ENCODE measurements at places on chromosomes 4 and X.
A peak's percentile ranks its signal among the peaks of the same experiment; 100 is the strongest.

- DNase-seq = no peak
These were observed 659.3 kb downstream of the ZNF674 start for GRCh38 chrX:45885931-45886330.

- peak; percentile 89 for DNase-seq
These were observed 824 bp upstream of the UGDH start for GRCh38 chr4:39528061-39528465.

DNA sequence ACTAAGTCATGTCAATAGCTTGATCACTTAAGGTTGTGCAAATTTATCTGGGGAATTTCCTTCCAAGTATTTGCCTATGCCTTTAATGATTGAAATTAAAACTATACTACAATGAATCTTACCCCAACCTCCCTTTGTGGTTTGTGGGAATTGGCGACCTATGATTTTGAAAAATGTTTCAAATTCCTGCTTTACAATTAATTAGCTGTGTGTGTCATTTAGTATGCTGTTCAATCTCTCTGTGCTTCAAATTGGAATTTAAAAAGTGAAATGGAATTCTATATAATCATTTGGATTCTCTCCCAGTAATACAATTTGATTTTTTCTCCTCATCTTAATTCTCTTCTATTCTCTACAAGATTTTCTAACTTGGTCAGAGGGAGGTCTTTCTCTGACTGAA lies 2319.5 kb downstream of the ARAP2 start:
- peak; percentile 8 for DNase-seq

DNA sequence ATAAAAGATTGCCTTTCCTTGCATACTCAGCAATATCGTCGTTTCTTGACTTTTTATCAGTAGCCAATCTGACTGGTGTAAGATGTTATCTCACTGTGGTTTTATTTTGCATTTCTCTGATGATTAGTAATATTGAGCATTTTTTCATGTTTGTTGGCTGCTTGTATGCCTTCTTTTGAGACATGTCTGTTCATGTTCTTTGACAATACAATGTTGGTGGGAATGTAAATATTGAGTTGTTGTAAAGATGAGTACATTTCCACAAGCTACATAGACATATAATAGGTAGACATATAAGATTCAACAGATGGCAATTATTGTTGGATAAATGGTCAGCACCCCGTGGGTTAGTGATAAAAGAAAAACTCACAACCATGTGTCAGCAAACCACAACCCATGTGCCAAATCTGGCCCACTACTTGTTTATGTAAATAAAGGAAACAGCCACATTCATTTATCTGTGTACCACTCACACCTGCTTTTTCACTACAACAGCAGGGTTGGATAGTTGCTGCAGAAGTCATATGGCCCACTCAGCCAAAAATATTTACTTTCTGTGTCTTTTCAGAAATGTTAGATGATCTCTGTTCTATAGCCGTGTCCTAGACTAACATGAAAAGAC lies 153.1 kb upstream of the VCX start:
- no peak for DNase-seq

DNA sequence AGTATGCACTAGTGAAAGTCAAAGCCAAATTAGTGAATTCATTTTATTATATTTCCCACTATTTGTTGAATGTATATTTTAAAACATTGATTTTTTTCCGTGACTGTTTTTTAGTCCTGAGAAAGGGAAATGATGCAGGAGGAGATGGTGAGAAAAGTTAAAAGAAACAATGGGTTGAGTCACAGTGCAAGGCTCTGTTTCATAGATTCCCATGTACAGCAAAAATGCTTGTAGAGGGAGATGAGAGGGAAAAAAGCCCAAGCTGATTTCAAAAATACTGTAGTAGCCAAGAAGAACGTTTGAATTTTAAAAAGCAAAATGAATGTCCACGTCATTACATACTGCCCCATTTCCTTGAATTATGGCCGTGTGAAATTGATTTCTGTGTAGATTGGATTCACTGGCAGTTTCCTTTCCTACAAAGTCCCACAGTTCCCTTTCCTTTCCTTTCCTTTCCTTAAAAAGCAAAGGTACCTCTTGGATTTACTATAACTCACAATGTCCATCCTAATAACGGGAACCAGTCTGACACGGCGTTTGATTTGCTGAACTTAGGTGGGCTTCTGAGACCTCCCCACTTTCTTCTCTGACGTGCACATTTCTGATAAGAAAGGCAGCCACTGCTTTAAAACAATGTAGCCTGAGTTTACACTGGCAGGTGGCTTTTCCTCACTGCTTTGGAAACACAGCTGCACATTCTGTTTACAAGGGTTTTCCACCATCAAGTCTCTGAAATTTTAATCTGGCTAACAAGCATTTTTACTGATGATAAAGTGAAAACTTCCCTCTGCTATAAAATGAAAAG lies 63.7 kb downstream of the SPCS3 start:
- peak; percentile 61 for DNase-seq

DNA sequence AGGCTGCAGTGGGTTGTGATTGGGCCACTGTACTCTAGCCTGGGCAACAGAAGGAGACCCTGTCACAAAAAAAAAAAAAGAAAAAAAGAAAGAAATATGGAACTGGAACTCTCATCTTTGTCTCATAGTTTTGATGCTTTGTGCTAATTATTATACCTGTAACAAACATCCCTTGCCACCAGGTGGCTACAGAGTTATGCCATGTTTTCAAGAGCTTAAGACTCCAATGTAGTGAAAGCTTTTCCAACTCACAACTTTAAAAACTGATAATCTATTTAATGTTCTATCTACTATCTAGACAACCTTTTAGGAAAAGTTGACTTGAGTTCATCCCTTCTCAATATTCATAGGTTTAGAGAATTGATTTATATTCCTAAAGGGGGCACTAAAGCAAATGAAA lies 42.4 kb downstream of the HTR2C start:
- peak; percentile 3 for DNase-seq

DNA sequence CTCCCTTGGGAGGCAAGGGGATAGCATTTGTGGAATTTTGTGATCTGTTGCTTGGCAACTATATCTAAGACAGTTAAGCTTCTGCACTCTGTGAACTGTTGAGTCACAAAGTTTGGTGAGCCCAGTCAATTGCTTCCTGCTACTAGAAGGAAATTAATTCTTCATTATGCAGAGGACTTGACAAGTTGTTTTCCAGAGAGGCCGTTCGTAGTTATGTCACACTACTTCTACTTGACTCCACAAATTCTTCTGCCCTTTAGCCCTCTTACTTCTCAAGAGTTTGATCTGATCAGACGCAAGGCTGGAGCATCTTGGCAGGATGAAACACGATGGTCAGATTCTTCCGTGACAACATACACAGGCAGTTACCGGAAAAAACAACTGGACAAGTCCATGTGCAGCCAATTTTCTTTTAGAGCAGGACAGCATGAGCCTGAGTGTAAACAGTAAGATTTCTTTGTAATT lies at the start of gene C4orf51:
Gene C4orf51, plus strand, starts transcription at position 156 of the 465 bp plus-strand sequence. Its CDS starts 58 bp downstream, at position 214.
- DNase-seq = peak; percentile 67

DNA sequence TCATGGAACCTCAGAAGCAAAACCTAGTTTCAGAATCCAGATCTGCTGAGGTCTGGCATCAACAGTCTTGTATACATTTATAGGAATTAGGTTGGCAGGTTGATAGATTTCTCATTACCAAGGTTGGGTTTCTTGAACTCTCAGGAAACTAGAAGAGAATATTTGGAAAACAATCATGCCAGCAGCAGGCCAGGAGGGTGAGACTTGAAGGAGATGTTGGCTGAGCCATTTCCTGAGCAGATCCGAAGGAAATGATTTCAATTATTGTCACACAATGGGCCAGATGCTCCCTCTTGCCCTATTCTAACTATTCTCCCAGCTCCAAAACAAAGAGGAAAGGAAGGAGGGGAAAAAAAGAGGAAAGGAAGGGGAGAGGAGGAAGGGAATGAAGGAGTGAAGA lies 45.2 kb downstream of the SHROOM4 start:
- DNase-seq = no peak

GRCh38 chr4:105637408-105638176 lies 70.9 kb downstream of the INTS12 start:
- peak; percentile 15 for DNase-seq

DNA sequence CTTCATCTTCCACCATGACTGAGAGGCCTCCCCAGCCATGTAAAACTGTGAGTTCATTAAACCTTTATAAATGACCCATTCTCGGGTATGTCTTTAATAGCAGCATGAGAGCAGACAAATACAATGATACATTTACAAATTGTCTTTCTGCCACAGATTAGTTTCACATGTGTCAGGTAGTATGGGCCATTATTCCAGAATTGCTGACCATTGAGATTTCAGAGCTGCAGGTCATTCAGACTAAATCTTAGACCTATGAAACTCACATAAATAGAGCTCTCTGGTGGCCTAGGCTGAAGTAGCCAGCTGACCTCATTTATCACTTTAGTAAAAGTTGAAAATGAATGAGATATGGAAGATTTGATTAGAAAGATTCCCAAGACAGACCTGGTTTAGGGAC lies 105.8 kb downstream of the FIP1L1 start:
- no peak for DNase-seq

DNA sequence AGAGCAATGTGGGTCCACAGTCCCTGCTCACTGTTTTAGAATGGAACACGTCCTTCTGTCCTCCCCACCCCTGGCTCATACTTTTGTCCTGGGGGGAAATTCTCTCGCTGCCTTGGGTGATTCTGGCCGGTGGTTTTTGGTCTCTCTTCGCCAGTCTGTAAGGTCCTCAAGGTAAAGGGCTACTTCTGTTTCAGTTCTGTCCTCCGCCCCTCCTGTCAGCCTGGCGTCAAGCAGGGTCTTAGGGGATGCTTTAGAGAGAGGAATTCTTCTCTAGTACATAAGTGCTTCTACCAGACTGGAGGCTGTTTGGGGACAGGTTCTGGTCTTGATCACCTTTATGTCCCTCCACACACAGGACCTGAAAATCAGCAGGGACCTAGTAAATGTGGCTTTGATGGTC lies 617 bp upstream of the MRFAP1L1 start:
- DNase-seq = no peak

DNA sequence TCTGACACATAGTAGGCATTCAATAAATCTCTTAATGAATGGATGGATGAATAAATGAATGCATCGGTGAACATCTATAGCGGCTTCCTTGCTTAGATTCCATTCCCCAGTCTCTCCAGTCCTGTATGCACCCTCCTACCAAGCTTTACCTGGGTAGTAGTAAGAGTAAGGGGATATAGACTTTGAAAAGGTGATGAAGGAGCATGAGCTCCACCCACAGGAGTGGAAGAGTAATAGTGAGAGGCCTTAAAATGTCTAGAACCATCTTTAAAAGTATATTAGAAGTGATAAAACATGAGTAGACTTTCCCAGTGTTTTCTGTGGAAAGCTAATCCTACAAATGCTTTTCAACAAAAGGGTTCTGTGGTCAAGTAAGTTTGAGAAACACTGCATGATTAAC lies 35.5 kb upstream of the GPC3 start:
- DNase-seq = no peak

GRCh38 chrX:38206542-38206941 lies 14.1 kb downstream of the SRPX start:
- peak; percentile 6 for DNase-seq

DNA sequence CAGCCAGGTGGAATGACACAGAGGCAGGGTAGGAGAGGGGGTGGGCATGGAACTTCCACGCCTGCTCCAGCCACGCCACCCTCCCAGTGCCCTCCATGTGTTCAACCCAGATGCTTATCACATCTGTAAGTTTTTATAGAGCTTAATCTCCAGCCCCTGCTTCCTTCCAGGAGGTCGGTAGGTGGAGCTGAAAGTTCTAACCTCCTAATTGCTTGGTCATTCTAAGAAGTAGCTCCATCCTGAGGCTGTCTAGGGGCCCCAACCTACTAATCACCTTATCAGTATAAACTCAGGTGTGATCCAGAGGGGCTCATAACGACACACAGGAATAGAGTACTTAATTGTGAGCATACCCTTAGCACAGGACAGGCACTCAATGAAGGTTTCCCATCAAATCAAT lies 18.3 kb downstream of the QDPR start:
- DNase-seq = no peak
